ENCODE measurements at places on chromosomes 3 and 15.

DNA sequence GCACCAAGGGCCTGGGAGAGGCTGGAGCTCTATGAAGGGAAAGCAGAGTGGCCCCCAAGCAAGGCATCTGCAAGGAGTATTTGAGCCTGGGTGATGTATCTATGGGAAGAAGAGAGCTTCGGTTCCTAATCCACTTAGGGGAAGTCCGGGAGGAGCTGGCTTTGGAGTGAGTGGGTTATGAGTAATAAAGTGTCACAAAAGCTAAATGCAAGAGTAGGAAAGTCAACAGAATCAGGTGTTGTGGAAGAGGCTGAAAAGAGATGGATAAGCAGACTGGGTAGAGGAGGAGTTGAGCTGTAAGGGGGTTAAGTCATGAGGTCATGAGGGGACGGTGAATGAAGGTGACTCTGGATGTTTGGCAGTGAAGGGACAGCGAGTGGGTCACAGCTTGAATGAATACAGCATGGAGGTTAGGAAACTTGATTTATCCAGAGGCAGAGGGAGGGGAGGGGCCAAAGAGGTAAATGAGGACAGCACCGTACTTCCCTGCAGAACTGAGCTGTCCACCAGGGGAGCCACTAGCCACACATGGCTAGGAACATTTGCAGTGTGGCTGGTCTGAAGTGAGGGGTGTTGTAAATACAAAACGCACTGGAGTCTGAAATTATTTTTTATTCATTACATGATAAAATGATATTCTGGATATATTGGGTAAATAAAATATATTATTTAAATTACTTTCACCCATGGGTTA lies 83.3 kb downstream of the ADCY5 start:
- peak; percentile 8 for DNase-seq

GRCh38 chr3:52289338-52289746 lies 1.7 kb downstream of the GLYCTK start:
- no peak for DNase-seq

DNA sequence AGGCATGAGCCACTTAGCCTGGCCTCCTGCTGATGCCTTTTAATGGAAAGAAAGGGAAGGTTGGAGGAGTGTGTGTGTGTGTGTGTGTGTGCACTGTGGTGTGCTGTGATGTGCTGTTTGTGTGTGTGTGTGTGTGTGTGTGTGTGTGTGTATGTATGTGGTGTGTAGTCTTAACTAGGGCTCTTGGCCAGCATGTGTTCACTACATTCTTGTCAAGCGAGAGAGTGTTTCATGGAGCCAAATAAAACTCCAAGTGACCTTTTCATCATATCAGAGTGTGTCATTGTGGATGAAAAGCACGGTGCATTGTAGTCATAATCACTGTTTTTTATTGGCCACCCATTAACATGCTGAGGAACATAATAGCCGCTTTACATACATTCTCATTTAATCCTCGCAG lies 30.8 kb upstream of the BHLHE40 start:
- no peak for DNase-seq

GRCh38 chr15:35376707-35377106 lies 169.3 kb downstream of the DPH6 start:
- DNase-seq = no peak

DNA sequence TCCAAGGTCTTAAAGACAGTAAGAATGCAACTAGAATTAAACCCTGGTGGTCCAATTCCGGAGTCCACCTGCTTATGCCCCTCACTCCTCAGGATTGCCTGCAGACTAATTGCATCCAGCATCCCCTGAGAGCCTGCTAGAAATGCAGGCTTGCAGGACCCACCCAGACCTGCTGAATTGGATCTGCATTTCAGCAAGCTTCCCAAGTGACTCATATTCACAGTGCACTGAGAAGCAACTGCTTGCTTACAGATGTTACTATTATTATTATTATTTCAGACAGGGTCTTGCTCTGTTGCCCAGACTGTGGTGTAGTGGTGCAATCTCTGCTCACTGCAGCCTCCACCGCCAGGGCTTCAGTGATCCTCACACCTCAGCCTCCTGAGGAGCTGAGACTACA lies 83.5 kb upstream of the VGLL4 start:
- no peak for DNase-seq

GRCh38 chr15:99511866-99512661 lies 53.7 kb upstream of the MEF2A start:
- no peak for DNase-seq

GRCh38 chr3:185647880-185648210 lies 61.8 kb downstream of the SENP2 start:
- no peak for DNase-seq

DNA sequence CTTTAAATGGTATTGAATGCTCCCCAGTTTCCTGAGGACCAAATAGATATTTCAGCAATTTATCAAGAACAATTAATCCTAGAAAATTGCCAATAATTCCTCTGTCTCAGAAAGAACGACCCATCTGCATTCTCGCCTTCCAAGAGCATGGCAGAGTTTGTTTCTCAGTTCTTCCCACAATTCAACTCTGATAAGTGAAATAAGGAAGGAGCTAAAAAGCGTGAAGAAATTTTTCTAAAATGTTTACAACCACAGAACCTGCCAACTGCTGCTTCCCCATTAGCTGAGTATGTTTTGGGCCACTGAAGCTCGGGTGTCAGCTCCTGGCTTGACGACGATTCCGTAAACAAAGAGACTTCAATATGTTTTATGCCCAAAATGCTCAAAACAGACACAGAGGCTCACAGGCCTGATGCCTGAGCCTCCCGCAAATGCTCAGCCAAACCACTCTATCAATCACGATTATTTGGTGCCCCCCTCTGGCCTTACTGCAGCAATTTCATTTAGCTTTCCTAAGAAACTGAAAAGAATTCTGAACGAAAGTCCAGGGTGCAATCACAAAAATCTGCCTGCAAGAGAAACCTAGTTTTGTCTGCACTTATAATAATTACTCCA lies 259.2 kb upstream of the CCDC54 start:
- peak; percentile 84 for DNase-seq

DNA sequence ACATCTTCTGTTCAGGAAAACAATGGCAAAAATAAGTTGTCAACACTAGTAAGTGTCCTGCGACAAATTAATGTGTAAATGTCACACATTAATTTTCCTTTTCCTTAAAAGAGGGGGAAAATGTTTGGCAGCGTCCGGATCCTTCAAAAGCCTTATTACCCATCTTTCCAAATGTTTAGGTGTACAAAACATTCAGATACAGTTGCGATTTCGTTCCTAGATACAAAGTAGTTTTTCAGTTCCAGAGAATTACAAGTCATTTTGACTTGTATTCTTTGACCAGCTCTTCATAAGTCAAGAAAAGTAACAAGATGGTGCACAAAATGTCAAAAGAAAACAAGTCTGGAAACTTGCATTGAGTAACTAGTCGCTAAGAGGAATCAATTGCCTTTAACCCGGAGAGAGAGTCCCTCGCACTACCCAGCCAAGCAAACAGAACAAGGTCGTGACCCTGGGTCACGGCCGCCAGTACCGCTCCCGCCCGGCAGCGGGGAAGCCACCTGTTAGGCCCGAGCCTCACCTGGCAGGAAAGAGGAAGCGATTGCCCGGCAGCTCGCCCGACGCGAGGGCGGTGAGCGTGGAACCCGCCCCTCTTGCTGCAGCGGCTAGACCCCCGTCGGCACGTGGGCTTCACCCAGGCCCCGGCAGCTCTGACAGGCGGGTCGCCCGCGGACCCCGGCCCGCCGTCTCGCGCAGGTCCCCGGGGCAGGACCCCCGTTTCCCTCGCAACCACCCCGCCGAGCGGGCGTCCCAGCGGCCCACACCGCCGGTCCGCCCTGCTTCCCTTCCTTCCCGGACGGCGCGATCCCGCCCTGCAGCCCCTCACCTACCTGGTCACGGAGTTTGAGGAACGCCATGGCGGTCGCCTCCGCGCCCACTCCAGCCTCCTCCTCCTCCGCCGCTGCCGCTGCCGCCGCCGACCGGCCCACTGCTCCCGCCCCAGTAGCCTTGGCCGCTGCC lies 61.0 kb upstream of the ANKRD28 start:
- DNase-seq = no peak

GRCh38 chr3:40873934-40874699 lies 325.2 kb upstream of the CTNNB1 start:
- DNase-seq = no peak

DNA sequence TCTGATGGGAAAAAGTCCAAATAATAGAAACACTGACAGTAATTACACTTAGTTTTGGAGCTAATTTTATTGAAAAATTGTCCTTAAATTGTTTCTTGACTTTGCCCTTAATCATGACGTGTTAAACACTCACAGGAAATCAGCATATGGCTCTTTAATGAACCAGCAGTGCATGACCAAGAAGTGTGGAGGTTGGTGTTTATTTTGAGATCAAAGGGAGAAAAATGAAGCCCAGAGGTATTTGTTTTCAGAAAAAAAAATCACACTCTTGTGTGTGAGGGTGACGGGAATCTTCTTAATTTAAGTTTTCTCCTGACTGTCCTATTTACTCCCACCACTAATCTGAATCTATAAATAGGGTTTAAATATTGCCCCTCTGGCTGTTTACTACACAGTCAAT lies 28.8 kb upstream of the SYNM start:
- no peak for DNase-seq

GRCh38 chr15:71572452-71573053 lies 237.8 kb upstream of the NR2E3 start:
- no peak for DNase-seq

DNA sequence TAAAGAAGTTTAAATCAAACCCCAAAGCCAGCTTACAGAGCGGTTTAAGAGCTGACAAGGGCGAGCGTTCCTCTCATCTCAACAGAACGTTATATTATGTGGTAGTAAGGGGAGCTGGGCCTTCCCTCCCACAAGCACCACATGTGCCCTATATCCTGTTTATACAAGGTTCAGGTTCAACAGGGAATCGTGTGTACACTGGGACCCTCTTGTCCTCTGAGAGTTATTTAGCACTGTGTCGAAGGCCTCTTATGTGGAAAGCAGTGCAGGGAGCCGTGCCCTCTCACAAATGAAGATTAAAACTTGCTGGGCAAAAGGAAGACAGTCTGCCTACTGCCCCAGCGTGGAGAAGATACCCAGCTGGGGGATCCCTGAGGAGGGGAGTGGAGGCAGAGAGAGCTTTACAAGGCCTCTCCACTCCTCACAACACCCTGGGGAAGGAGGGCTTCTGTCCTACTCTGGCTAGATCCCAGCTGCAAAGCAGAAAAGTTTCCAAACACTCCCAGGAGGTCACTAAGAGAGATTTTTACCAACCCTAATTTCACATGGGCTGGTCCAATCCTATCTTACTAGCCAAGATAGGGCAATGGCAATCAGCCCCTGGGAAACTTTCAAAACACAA lies 2.9 kb downstream of the TLE3 start:
- no peak for DNase-seq

DNA sequence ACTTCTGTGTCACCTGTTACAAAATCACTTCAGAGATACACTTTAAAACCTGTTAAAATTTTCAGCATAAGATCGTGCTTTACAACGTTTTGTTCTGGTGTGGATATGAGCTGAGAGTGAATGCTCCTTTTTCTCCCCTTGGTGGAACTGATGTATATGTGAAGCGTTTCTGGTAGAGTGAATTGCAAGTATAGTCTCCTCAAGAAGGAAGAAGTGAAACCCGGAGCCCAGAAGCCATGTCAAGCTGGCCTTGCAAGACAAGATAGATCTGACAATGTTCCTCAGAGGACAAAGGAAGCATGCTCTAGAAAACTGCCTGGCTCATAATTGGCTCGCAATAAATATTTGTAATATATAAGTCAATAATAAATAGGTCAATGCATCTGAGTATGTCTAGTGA lies 23.6 kb downstream of the SERPINI2 start:
- no peak for DNase-seq

DNA sequence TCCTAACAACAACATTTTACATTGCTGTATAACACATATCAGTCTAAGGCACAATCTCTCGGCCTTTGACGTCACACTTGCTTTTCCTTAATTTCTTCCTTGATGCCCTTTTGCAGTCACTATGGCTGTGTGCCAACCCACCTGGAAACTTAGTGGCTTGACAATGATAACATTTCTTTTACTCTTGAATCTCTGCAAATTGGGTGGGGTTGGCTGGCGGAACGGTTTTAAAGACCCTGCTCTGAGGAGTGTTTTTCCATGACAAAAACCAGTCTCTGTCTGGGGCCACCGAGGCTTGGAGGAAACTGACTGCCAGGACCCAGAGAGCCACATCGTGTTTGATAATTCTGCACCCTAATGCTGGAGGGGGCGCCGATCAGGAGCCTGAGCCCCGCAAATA lies 115.6 kb downstream of the KLF13 start:
- no peak for DNase-seq

DNA sequence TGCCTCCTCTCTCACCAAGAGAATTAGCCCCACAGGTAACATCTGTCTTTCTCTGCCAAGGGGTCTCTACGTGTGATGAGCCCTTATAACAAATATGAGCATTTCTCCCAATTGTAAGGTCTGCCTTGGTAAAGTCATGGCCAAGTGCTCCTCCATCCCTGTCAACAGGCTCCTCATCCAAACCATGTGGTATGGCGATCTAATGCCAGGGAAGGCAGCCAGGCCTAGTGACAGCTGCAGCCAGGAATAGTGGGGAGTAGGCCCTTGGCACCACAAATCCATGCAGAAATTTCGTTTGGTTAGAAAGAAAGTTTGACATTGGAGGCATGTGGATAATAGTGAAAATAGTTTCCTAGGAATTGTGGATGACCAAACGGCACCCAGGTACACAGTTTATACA lies 4.7 kb upstream of the LRTM1 start:
- no peak for DNase-seq

GRCh38 chr3:100160521-100160920 lies 46.2 kb upstream of the FILIP1L start:
- no peak for DNase-seq

- DNase-seq = no peak
Measured at GRCh38 chr3:141411251-141411771, 43.0 kb downstream of the ZBTB38 start.

- DNase-seq = no peak
Measured at GRCh38 chr3:174938102-174938501, 79.0 kb downstream of the NAALADL2 start.

GRCh38 chr15:57158589-57158988 lies 217.7 kb upstream of the CGNL1 start:
- peak; percentile 78 for DNase-seq

DNA sequence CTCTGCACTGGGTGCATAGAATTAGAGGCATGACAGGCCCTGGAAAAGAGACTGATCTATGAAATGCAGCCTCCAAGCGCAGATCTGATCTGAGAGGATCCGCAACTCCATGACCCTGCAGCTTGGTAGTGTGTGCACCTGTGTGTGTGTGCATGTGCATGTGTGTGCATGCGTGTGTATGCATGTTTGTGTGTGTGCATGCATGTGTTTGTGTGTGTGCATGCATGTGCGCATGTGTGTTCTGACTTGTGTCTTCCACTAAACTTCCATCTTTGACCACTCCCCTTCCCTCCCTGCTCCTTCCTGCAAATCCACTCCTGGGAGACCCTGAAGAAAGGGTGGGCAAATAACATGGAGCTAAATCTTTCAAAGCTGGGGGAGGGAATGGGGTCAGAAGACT lies 256.9 kb downstream of the PLCL2 start:
- DNase-seq = no peak

- DNase-seq = no peak
Measured at GRCh38 chr3:42036483-42036823, 54.7 kb upstream of the TRAK1 start.

DNA sequence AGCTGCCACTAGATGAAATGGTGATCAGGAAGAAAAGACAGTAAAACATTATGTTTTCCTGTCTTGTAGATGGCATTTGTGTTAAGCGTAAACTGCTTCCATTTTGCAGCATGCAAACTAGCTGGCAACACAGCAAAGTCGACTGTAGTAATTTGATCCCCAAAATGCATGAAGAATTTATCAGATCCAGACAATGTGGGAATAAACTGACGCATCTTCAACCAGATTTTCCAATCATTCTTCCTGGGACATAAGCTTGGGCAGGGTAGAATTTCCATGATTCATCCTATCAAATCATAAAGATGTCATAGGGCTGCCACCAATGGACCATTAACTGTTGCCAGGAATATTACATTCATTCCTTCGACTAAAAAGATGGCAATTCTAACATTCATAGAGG lies 260.3 kb downstream of the ERC2 start:
- DNase-seq = no peak
